ENCODE measurements at places on chromosomes 1 and 21.

- no peak for DNase-seq
Observed at GRCh38 chr1:184881941-184882913, 92.1 kb downstream of the NIBAN1 start.

- DNase-seq, result no peak
Observed at GRCh38 chr1:3018051-3018471, 3.2 kb upstream of the ACTRT2 start.

DNA sequence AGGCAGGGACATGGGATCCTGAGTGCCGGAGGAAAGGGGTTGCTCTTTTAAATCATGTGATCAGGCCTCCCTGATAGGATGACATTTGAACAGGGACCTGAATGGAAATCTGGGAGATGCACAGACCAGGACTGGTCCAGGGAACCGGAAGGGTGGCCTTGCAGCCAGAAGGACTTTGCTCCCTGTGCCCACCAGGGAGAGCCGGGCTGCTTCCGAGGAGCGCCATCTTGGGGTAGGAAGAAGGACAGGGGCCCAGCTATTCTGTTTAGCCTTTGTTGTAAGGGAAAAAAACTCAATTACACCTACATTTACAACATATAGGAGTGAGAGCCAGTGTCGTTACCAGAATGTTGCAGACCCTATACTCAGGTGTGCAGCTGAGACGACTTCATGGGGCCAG lies 5.5 kb downstream of the KLHDC7A start:
- no peak for DNase-seq

DNA sequence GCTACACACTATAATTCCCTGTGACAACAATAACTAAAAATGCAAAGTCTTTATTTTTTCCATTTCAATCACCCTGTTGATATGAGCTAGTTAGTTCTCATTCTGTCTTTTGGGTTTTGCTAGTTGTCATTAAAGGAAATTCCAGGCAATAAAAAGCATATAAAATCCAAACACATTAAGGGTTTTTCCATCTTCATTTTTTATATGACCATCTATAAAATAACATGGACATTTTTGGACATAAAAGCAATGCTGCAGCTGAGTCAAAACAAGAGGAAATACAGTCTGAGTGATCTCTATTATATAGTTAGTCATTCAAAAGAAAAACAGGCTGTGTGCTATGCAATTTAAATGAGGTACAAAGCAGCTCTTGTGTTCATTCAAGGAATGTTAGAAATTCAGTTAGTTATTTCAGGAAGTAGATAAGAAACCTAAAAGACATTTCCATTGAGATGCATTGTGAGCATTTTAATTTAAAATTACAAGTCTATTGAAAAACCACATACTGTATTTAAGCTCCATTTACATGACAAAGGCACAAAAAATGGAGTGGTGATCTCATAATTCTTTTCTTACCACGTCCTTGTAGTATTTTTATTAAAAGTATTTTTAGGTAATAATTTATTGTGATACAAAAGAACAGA lies 67.3 kb upstream of the BCL10 start:
- no peak for DNase-seq

DNA sequence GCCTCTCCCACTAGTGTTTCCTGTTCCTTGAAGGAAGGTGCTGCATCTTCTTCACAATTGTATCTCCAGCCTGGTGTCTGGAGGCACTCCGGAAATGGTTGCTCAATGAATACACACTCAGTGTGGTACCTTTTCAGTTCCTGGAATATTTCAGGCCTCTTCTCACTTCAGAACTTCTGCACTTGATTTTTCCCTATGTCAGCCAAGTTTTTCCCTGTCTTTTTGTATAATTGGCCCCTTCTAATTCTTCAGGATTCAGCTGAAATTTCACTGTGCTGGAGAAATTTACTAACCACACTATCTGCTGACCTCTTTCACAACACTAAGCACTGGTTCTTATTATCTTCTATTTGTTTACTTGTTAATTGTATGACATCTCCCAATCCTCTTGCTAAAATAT lies 61.2 kb upstream of the MAP10 start:
- no peak for DNase-seq

DNA sequence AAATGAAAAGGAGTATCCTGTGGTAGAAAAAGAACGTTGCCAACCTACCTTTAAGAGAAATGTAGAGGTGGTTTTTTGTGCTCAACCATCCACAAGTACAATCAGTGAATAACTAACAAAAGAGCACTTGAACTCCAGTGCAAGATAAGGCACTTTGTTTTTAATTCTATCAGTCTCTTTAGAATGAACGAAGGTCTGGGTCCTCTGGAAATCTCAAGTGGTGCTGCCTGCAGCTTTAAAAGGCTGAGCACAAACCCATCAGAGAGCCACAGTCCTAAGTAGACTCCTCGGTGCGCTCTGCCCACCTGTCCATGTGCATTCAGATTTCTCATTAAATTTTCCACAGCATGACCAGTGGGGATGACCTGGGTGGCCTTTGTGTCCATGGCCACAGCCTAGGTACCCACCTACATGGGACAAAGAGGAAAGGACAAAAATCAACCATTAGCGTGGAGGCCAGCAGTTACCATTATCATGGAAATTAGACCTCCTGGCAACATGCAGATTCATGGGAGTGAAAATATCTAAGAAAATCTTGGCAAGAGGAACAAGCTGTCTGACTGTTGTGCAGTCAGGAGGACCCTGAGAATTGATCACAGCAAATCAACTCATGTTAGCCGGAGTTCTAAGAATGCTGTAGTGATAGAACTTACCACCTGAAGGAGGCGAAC lies 9.4 kb downstream of the TRIM45 start:
- no peak for DNase-seq

- no peak for DNase-seq
Observed at GRCh38 chr1:215584389-215584788, 17.3 kb downstream of the KCTD3 start.

DNA sequence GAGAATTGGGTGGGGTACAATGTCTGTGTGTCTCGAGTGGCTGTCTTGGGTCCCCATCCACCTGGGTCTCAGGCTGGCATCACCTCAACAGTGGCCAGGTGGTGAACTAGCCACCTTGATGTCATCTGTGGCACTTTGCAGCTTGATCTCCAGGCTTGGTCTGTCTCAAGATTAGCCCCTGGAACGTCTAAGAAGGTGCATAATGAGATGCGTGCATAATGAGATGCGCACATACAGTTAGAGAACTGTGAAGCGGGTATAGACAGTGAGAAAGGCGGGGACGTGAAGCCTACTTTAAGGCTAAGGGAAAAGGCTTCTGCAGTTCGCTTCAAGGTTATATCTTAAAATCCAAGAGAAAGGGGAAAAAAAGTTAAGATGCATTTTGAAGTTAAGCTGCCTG lies 98.7 kb downstream of the WDR4 start:
- no peak for DNase-seq

DNA sequence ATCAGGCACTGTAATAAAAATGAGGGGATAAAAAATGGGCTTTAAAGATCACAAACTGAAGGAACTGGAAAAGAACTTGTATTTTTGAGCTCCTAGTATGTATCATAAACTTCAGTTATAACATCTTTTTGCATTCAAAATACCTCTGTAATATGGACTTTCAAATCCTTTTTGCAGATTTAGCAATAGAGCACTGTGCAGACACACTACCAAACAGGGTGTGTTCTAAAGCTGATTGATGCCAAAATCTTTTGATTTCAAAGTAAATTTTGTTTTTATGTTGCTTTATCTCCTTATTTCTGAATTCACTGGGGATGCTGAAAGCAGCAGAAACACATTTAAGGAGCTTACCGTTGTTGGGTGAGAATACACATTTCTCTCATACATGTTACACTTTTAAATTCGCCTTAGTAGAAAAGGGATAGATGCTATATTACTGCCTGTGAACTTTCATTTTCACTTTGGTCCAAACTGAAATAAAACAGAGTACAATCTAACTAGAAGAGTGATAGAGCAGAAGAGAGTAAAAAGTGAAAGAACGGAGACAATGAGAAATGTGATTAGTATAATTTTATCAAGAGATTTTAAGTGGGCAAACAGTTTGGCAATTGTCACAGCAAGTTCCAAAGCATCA lies 1126.6 kb downstream of the BRINP3 start:
- DNase-seq, result no peak

DNA sequence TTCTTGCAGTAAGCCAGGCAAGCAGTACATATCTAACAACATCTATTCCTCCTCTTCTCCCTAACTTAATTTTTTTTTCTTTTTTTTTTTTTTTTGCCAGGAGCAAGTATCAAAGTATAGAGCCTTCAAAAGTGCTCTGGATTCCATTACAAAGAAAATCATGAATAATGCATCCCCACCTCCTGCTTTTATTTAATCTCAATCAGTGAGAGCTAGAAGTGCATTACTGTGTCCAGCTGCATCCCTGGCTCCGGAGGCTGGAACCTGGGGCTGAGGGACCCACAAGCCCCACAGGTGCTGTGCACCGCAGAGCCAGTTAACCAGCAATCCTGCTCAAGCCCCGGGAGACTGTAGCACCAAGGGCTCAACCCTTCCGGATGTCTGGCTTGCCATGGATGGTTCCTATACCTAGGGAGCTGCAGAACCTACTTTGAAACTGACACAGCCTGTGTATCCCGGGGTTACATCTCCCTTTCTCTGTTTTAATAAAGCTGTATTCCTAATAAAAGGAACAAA lies 455.9 kb upstream of the RUNX1 start:
- no peak for DNase-seq

- DNase-seq, result no peak
Observed at GRCh38 chr21:42861311-42861847, 18.0 kb downstream of the WDR4 start.

GRCh38 chr1:164165466-164165865 lies 393.5 kb upstream of the PBX1 start:
- no peak for DNase-seq

DNA sequence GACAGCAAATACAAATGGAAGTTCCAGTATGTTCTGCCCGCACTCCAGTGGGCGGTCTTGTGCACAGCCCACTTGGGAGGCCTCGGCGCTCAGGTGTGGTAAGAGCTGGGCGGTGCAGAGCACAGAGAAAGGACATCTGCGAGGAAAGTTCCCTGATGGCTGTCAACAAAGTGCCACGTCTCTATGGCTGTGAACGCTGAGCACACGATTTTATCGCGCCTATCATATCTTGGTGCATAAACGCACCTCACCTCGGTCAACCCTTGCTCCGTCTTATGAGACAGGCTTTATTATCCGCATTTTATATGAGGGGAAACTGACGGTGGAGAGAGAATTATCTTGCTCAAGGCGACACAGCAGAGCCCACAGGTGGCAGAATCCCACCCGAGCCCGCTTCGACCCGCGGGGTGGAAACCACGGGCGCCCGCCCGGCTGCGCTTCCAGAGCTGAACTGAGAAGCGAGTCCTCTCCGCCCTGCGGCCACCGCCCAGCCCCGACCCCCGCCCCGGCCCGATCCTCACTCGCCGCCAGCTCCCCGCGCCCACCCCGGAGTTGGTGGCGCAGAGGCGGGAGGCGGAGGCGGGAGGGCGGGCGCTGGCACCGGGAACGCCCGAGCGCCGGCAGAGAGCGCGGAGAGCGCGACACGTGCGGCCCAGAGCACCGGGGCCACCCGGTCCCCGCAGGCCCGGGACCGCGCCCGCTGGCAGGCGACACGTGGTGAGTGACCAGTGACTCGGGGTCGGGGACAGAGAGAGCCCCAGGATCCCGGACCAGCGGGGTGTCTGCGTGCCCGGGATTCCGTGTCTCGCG lies at the start of gene IL12RB2:
Gene IL12RB2, plus strand, starts transcription at position 623 of the 810 bp plus-strand sequence. CDS start 12,496 bp downstream, outside the sequence.
- peak; percentile 54 for DNase-seq

DNA sequence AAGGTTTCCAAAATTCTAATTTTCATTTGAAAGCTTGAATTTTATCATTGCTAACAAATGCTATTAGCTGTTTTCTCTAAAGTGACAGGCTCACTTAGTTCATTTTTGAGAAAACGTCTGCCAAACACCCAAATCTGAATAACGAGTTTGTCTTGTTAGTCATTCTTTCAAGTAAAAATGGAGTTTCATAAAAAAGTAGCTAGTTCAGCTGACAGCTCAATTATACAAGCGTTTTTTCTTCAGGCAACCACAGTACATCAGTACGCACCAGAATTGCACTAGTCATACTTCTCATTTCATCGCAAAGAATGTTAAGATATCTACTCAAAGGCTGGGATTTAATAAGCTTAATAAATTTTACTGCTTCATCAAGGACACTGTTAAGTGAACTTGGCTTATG lies 72.3 kb upstream of the SLFNL1 start:
- no peak for DNase-seq

- no peak for DNase-seq
Observed at GRCh38 chr1:200969726-200970561, 53.6 kb downstream of the KIF21B start.

GRCh38 chr1:59927213-59927612 lies 640 bp upstream of the CYP2J2 start:
- no peak for DNase-seq

DNA sequence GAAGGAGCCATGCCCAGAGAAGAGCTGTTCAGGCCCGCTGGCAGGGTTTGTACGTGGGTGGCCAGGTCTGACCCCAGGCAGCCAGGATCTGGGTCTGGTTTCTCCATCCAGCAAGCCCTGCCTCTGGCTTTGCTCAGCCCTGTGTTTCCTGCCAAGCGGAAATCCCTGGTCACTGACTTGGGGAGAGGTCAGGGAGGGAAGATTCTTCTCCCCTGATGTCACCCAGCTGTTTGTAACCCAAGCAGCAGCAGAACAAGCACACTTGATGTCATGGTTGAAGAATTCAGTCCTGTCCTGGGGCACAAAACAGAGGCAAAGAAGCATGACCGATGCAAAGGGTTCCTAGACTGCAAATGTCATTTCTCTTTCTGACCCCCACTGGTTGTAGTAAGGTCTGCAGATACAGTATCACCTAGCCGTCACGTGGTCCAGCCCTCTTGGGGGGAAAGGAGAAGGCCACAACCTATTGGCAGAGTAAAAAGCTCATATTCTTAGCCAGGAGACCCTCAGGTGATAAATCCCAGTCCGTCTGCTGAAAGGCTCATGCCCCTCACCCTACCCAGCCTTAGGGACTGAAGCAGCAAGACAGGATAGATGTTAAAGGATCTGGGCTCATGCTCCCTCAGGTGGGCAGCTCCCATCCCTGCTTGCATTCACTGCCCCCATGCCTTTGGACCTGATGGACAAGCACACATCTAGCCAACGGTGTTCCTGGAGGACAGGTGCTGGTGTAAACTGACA lies 120.9 kb downstream of the SYT2 start:
- DNase-seq, result no peak

DNA sequence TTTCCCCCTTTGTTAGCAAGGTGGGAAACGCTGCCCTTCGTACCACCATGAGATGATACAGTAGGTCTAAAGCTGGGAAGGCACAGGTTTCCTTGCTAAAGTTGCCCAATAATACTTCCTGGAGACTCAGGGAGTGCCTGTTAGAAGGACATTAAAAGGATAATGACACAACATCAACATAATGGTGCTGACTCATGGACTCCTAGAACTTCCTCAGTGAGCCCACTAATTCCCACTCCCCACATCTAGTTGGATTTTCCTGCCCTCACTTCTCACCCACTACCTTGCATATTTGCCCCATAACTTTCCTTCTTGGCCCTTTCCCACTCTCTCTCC lies 17.5 kb downstream of the CFAP45 start:
- DNase-seq, result no peak

All from D341Med (cell line).